Brain microvascular endothelial cell (primary cell): ENCODE measurements at places on chromosomes 2 and 18.

- DNase-seq, result no peak
These were observed 20.7 kb upstream of the B3GNT7 start for GRCh38 chr2:231374771-231375170.

DNA sequence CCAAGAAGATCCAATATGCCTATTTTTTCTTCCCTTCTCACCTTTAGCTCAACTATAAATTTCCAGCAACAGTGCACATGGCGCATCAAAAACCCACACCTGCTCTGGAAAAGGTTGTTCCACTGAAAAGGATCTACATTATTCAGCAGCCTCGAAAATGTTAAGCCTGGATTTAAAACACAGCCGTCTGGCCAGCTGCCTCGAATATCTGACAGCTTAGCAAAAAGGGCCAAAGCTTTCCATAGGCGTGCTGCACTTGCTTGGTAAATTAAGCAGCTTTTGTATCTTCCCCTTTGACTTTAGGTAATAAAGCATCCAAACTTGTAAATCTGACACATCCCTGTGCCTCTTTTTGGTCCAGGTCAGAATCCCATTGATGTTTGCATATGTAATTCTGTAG is 20.5 kb downstream of the DAPL1 start:
- DNase-seq, result no peak

DNA sequence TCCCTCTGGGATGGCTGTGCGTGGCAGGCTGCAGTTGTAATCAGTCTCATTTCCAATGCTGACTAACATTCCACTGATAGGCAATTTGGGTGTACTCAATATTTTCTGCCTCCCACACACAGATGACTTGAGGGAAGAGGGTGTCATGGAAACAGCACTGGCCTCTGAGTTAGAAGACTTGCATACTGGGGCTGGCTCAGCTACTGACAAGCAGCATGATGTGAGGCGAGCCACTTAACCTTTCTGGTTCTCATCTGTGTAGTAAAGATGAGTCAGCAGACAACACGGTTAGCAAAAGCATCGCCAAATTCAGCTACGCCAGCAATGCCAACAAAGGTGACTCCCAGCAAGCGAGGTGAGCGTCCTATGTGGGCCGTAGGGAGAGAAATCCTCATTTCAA is 73.5 kb downstream of the COLEC12 start:
- DNase-seq, result peak; percentile 66

- DNase-seq, result peak; percentile 22
These were observed 45.9 kb downstream of the PIKFYVE start for GRCh38 chr2:208311954-208312353.

- no peak for DNase-seq
These were observed 33.8 kb downstream of the HS1BP3 start for GRCh38 chr2:20617081-20617575.

DNA sequence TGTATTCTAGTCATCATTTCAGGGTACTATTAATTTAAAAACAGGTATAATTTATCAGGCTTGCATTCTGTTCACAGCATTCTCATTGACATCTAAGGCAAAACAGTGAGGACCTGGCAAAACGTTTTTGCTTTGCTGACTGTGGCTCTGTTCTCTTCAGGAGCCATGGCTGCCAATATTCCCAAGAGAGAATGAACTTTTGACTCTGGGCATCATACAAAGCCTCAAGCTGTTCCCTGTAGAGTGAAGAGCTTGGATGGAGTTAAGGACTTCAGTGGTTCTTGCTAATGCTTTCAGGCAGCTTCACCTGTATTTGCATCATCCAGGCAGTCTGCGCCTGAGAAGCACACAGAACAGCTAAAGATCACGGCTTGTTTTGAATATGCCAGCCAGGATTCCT is 65.9 kb upstream of the CAVIN2 start:
- no peak for DNase-seq

GRCh38 chr2:224999754-225000153 is 42.5 kb downstream of the DOCK10 start:
- DNase-seq, result no peak

DNA sequence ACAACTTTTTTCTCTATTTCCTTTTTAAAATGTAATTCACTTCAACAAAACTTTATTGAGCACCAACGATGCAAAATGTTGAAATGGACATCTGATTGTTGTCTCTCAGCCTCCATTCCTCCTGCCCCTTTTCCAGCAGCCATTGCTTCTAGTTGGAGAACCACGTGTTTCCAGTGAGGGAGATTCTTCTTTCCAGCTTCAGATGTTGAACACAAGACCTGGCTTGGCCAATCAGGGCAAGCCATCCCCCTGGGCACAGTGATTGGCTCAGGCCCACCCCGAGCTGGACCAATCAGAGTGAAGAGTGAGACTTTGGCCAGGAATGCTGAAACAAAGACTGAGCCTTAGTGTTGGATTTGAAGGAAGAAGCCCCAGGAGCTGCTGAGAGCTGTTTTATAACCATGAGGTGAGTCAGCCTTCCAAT is 59.0 kb downstream of the E2F6 start:
- DNase-seq, result peak; percentile 80

- DNase-seq, result peak; percentile 4
These were observed 38.6 kb upstream of the IHH start for GRCh38 chr2:219099329-219099728.

- no peak for DNase-seq
These were observed 183.9 kb downstream of the SH3RF3 start for GRCh38 chr2:109312902-109313301.

- no peak for DNase-seq
These were observed 648.5 kb downstream of the IRS1 start for GRCh38 chr2:226151157-226151556.

DNA sequence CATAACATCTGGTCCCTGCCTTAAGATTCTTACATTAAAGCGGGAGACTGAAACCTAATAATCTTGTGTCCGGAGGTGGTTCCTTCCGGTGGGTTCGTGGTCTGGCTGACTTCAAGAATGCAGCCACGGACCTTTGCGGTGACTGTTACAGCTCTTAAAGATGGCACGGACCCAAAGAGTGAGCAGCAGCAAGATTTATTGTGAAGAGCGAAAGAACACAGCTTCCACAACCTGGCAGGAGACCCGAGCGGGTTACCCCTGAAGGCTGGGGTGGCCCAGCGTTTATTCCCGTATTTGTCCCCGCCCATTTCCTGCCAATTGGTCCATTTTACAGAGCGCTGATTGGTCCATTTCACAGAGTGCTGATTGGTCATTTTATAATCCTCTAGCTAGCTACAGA is 122.3 kb upstream of the SIX2 start:
- peak; percentile 78 for DNase-seq

- no peak for DNase-seq
These were observed 35.1 kb upstream of the LPIN1 start for GRCh38 chr2:11711354-11711716.

- no peak for DNase-seq
These were observed 150.3 kb upstream of the CAPN13 start for GRCh38 chr2:30957591-30957990.

GRCh38 chr2:219650426-219651248 is 23.2 kb downstream of the SLC4A3 start:
- DNase-seq, result no peak

DNA sequence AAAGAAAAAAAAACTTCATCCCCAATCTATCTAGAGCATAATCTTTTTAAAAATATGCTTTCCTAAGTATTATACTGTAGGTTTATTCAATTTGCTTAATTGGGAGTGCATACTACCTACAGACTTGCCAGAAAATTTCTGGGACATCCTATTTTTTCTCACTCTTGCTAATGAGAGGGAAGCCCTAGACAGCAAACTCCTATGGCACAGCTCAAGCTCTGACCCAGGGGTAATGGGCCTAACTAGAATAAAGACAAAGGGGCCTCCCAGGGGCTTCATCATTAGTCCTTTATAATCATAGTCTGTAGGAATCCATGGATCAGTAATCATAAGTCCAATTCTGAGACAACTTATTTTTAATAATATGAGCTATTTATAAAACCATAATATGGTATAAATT is 142.6 kb upstream of the ITGA4 start:
- DNase-seq, result no peak

DNA sequence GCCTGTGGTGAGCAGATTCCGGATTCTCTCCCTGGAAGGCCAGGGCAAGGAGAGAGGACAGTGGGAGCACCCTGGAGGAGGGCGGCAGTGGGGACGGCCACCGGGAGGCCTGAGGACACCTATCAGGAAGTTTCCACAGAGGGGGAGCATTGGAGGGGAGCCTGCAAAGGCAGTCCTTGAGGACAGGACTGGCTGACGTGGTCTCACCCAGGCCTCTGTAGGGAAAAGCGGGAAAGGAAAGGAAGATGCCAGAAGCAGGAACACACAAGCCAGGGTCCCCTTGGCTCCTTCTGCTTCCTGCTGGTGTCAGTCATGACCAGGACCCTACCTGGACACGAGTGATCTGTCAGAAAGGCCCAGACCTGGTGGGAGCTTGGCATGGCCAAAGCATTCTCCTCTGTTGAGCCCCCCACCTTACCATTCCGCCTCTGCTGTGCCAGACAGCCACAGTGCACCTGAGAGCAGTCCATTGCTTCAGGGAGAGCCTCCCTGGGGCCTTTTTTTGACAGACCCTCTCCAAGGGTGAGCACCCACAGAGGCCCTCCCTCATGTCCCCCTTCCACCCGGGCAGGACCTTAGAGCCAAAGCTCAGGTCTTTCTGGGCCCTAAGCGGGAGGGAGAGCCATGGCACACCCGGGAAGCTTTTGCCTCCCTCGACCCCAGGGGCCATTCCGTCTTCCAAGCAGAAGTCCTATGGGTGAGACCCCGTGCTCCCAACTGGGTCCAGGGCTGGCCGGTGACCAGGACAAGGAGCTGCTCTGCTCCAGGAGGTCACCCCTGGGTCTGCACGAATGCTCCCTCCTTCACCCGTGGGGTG is 333.1 kb downstream of the DYSF start:
- no peak for DNase-seq

DNA sequence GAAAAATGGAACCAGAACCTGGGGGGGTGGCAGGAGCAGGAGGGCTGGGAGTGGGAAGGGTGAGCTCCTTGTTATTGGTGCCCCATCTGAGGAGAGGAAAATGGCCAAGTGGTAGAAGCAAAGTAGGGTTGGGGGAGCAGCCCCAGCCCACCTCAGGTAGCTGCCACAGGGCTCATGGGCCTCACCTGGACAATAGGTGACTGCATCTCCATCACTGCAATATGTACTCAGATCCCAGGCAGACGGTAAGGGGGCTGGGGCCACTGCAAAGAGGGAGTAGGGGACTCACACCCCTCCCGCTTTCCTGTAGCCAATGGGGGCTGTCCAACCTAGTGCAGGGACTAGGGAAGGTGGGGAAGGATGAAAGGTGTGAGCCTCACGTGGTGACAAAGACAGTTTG is 4.2 kb downstream of the C2orf81 start:
- DNase-seq, result no peak
